ENCODE measurements at places on chromosomes 1 and 21.

- peak; percentile 43 for DNase-seq
Measured at GRCh38 chr1:23098463-23099170, 70.0 kb downstream of the LUZP1 start.

DNA sequence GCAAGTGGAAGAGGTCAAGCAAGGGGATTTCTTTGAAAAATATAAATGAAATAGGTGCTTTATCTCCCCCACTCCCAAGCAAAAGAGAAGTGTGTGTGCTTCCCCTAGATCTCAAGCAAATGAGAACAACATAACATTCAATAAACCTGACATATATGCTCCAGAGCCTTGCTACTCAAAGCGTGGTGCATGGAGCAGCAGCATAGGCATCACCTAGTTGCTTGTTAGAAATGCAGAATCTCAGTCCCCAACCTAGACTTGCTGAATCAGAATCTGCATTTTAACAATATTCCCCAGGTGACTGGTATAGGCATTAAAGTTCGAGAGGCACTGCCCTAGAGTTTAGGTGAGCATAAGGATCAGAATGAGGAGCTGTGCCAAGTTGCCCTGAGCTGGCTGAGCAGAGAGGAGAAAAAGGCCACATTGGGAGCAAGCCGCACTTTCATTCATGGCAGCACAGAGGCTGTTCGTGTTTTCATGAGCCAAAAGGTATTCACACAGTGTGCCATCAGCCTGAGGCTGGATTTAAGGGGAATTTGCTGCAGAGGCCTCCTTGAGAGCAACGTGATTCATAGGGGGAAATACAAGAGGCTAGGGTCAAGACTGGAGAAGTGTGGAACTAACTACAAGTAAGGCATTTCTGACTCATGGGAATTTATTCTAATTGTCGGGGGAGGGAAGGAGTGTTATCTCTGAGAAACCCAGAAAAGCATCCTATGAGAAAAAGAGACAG lies 14.3 kb upstream of the LPAR3 start:
- no peak for DNase-seq

GRCh38 chr1:30043731-30044408 lies 679.5 kb downstream of the MATN1 start:
- no peak for DNase-seq

DNA sequence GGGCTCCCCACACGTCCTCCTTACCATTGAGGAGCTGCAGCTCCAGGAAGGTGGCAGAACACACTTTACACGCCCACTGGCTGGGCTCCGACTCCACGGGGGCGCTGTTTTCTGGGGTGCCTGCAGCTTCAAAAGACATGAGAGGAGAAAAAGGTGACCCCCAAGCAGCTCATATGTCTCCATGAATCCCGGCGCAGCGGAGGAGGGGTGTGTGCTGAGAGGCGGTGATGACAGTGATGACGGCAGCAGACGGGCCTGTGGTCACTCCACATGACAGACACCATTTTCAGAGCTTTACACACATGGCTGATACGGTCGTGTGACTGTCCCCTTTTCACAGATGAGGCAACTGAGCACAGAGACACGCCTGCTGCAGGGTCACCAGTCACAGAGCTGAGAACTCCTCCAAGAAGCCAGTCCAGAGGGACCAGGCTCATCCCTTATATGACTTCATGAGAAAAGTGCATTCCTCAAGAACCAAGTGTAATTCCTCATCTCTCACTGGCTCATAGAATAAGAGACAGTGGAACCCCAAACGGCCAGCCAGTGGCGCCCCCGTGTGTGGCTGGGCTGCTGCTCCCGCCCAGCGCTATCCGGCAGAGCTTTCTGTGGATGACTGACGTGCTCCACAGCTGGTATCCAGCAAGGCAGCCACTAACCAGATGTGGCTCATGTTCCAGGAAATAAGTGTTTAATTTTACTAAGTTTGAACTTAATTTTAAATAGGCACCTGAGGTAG lies 31.9 kb downstream of the PRDM15 start:
- DNase-seq = no peak

DNA sequence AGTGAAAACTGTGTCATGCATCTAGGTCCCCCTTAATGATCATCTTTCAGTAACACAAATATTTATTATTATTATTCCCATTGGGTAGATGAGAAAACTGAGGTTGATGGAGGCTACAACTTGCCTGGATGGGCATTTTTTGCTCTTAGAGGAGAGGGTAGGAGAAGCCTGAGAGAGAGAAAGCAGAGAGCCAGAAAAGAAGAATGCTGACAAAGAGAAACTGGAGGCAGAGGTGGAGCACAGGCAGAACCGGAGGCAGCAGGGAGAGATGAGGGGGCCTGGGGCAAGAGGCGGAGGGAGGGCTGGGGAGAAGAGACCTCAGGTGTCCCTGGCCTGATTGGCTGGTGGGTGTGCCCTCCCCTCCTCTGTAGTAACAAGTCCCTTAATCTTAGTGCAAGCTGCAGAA lies 4.1 kb downstream of the BLACAT1 start:
- no peak for DNase-seq

DNA sequence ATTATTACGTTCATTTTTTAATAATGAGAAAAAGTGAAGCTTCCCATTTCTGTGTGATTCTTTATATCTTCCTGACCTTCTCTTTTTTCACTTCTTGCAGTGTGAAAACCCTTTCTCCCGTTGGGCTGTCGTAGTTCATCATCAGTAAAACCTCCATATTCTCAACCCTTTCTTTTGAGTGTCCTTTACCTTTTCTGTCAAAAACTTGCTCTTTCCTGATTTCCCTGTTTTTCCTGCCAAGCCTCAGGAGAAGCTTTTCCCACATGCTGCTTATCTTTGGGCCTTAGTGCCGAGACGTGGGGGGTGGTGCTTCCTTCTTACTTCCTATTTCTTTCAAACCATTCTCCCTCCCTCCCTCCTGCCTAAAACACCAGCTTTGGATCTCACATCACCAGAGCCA lies 46.1 kb downstream of the UCK2 start:
- no peak for DNase-seq

GRCh38 chr1:921011-921837 lies 2.5 kb upstream of the SAMD11 start:
- DNase-seq = no peak

GRCh38 chr1:41488040-41488951 lies 3.8 kb upstream of the EDN2 start:
- no peak for DNase-seq

GRCh38 chr1:203598752-203599151 lies 27.9 kb upstream of the ATP2B4 start:
- no peak for DNase-seq

DNA sequence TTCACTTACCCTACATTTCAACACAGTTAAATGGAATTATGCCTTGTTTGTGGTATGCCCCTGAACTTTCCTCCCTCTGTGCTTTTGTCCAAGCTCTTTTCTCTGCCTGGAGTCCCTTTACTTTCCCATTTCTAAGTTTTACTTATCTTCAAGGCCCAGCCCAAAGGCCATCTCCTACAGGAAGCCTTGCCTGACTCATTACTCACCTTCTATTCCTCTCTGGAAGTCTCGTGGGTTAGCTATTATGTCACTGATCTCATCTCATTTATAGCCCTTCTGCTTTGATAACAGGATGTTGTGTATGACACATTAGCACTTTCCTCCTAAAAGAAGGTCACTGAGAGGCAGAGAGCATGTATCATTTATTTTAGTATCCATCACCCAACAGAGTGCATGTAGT lies 78.8 kb upstream of the CD1D start:
- no peak for DNase-seq

- DNase-seq = no peak
Measured at GRCh38 chr1:121448851-121449250, 264.1 kb downstream of the SRGAP2C start.

- no peak for DNase-seq
Measured at GRCh38 chr1:2135441-2135841, 59.1 kb downstream of the FAAP20 start.

GRCh38 chr1:242086706-242087105 lies 87.8 kb upstream of the MAP1LC3C start:
- no peak for DNase-seq

DNA sequence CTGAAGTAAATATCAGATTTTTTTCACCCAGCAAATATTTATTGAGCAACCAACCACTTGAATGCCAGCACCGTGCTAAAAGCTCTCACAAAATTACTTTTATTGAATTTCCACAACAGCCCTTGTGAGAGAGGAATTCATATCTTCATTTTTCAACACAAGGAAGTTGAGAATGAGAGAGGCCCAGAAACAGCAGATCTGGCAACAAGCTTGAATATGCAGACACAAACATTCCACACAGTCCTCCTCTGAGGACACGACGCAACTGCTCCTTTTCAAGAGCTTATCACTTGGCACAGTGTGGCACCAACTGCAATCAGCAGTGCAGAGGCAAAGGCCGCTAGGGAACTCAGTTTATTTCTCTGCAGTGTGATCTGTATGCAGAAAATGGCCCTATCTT lies 32.2 kb upstream of the IFNAR2 start:
- no peak for DNase-seq

- peak; percentile 96 for DNase-seq
Measured at GRCh38 chr1:26472901-26473845, 933 bp downstream of the HMGN2 start.

DNA sequence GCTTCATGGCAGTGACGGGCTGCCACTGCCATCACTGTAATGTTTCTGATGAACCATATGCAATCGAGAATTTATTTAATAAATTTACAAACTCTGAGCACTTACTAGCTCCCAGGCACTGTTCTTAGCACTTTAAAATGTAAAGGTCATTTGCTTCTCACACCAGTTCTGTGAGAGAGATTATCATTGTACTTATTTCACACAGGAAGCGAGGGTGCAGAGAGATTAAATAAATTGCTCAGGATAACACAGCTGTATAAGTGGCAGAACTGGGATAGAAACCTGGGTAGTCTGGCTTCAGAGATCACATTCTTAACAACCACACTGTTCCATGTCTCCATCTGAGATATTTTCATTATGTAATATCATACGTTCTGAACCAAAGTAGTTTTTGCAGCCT lies 119.9 kb downstream of the MAST2 start:
- DNase-seq = no peak

GRCh38 chr1:118204105-118204504 lies 19.1 kb upstream of the SPAG17 start:
- DNase-seq = no peak

- DNase-seq = no peak
Measured at GRCh38 chr1:68470388-68470970, 20.7 kb upstream of the RPE65 start.

DNA sequence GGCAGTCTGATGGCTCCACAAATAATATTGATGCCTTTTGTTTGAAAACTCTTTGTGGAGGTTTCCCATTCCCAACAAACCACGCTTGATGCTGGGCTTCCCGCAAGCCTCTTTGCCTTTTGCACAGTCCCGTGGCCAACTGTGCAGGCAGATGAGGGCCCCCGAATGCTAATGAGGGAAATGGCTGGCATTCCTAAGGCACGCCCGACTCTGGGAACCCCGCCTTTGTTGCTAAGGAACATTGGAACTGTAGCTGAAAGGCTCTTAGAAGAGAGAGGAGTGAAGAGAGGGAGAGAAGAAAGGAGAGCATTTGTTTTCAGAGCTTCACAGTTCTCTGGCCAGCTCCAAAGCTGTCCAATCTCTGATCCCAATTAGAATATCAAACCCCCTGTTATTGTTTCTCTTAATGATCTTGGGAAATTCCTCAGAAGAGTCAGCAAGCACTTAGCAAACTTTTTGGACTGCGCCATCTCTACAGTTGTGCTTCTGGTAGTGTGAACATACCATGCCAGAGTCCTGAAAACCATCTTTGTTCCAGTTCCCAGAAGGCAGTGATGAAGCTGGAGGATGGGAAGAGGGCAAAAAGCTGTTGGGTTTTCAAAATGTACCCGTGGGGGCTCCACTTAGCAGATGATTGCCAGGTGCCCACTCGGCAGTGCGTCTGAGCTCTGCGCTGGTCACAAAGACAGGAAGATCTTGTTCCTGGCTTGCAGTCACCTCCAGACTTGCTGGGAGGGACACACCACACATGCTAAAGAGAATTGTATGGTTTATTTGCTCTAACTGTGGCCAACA lies 60.1 kb upstream of the CYP2J2 start:
- DNase-seq = no peak

- no peak for DNase-seq
Measured at GRCh38 chr1:81617308-81617967, 183.3 kb upstream of the ADGRL2 start.

- DNase-seq = no peak
Measured at GRCh38 chr21:35417762-35418161, 368.7 kb upstream of the RUNX1 start.

DNA sequence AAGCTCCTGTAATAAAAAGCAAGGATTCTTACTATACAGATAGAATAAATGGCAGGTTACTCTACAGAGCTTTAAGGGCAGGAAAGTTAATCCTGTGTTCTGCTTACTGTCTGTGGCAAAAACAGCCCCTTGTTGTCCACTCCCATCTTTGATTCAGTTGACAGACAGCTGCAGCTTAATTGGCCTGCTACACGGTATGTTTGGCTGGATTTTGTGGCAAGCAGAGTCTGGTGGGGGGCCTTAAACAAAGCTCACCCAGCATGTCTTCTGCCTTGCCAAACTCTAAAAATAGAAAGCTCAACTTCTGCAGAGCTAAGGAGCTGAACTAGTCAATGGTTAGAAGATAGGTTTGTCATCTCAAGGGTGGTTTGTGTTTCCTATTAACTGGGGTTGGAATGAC lies 407.2 kb downstream of the HLX start:
- DNase-seq = no peak

DNA sequence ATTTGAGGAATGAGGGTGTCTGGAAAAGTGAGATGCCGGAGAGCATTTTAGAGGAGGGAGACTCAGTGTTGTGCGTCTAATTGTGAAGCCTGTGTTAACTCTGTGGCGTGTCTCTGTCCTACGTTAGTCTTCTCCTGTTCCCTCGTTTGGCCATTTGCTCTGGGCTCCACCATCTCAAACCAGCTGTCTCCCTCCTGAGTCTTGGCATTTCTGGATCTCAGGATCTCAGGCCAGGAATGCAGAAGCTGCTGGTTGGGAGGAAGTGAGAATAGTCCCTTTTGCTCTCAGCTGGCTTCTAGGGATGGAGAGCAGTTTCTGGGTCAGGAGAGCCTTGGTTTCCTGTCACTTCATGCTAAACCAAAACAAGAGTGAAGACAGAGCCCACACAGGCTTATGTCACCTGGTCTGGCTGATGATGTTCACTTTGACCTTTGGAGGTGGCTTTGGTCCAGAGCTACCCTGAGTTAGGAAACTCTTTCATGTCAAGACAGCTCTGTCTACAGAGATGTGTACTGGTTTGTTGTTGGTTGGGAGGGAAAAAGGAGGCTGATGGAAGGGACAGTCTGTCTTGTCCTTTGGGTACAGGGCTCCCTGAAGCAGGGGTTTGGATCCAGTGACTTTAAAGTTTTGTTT lies 859 bp downstream of the NFASC start:
- DNase-seq = no peak

GRCh38 chr1:22978299-22978698 lies 5.6 kb upstream of the LACTBL1 start:
- DNase-seq = no peak
